Right cardiac atrium (tissue), 5 donors: ENCODE measurements at places on chromosomes 7 and 10. TPM values are rescaled to one million over a fixed set of nuclear protein-coding genes. Genes with fewer than 3 reads are reported as not detected.

The CELF2 gene
- 19.4 TPM for polyA plus RNA-seq

The FAM25C gene
- polyA plus RNA-seq, result not detected

The CCL26 gene
- polyA plus RNA-seq, result 0.59 TPM

The UCMA gene
- polyA plus RNA-seq, result not detected

The GRID2IP gene
- 0.05 TPM for polyA plus RNA-seq

The KEL gene
- polyA plus RNA-seq, result 0.29 TPM

The OPALIN gene
- not detected for polyA plus RNA-seq

The ADRB1 gene
- polyA plus RNA-seq, result 33.4 TPM

The ITGA8 gene
- polyA plus RNA-seq, result 5.5 TPM

The ALOX5 gene
- 5.6 TPM for polyA plus RNA-seq

The SFTPA2 gene
- not detected for polyA plus RNA-seq

The ZNF727 gene
- 0.43 TPM for polyA plus RNA-seq

The UPK3BL2 gene
- polyA plus RNA-seq, result 2.7 TPM

The ASIC3 gene
- polyA plus RNA-seq, result 5.3 TPM

The C7orf33 gene
- not detected for polyA plus RNA-seq
